ENCODE measurements at places on chromosomes 2 and 18.

- no peak for DNase-seq
Observed at GRCh38 chr2:70161069-70161534, 29.7 kb downstream of the C2orf42 start.

GRCh38 chr2:173028141-173028540, 47.5 kb upstream of the MAP3K20 start:
- DNase-seq: no peak

- DNase-seq: no peak
Observed at GRCh38 chr2:59745085-59745484, 808.4 kb downstream of the BCL11A start.

GRCh38 chr18:5853253-5853652, 42.1 kb downstream of the TMEM200C start:
- no peak for DNase-seq

DNA sequence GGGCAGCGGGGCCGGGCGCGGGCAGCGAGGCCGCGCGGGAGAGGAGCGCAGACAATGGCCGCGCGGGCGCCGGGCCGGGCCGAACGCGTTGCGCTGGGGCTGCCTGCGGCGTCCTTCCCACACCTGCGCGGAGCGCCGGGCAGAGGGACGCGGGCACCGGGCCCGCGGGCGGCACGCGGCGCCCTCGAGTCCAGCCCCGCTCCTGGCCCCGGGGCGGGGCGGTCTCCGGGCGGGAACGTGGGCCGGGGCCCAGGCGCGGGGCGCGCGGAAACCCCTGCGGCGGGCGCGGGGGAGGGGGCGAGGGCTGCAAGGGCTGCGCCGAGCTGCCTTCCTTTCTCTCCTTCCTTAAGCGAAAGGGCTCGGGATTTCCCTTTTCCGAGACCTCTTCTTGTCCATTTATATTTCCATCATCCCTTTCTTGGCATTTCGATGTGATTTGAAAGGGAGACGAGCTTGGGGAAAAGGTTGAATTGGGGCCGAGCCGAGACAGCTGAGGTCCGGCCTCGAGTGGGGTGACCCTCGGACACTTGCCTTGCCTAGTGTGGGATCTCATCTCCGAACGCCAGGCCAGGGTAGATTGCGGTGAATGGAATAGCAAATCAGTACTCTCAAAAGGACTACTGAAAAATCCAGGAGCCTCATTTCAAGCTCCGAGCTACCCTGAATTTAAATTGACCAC, 676 bp downstream of the KLHL23 start:
- DNase-seq: no peak

- no peak for DNase-seq
Observed at GRCh38 chr2:1688161-1688560, 56.2 kb downstream of the PXDN start.

DNA sequence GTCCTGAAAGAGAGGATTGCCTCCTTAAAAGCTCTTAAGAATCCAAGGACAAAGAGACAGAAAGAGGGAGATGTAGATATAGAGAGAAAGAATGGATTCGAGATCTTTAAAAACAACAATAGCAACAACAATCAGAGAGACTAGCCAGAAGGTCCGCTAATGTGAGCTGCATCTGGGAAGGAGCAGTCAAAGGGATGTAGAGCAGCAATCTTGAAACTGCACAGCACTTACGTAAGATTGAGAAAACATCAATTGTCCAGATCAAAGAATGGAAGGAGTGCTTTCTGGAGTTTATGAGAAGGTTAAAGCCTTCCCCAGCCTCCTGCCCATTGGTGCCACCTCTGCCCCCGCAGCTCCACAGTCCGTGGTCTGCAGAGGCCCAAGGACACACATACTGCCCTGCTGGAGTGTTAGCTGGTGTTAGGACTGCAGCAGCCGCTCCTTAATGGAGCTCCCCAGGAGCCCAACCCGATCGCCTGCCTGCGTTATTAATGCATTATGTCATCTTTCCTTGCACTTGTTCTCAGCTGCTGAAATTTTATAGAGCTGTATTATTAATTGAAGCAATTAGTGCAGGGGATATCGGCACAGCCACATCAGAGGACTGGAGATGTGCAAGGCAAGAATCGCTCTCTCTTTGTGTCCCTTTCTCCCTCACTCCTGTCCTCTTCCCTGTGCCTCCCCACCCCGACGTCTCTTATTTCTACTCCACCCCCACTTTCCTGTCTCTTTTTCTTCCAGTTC, 94.2 kb upstream of the STPG4 start:
- DNase-seq: no peak

GRCh38 chr18:39675368-39675767, 2109.8 kb upstream of the CELF4 start:
- DNase-seq: no peak

GRCh38 chr2:46173636-46174250, 123.5 kb upstream of the EPAS1 start:
- DNase-seq: no peak

GRCh38 chr18:8424917-8425725, 184.1 kb upstream of the RAB12 start:
- no peak for DNase-seq

GRCh38 chr2:167192833-167193232, 304.6 kb downstream of the XIRP2 start:
- DNase-seq: no peak
